Umbilical cord (tissue), 2 donors: ENCODE measurements at places on chromosomes 4 and X. TPM values are rescaled to one million over a fixed set of nuclear protein-coding genes. Genes with fewer than 3 reads are reported as not detected.

DNA sequence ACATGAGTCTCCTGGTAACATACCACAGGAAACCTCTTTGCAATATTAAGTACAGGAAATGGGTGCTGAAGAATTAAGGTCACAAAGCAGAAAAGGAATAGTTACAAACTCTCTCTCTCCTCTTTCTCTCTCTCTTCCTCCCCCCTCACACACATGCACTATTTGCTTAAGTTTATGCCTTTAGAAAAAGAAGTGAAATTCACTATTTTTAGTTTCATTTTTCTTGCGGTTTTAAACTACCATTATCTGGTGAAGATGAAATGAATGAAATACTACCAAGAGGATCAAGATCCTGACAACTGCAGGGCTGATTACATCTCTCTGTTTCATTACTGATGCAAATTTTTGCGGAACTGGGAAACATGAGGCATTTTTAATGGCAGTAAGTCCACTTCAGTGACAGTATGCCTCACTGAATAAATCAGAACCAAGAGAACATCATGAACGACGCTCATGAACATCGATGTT is 64.3 kb upstream of the FTHL17 start:
- DNase-seq: no peak

GRCh38 chr4:92791871-92792440 is 488.2 kb downstream of the GRID2 start:
- DNase-seq: no peak

Gene IL13RA1
- total RNA-seq: 33.2 TPM

Gene PRRG3
- total RNA-seq: 0.24 TPM

DNA sequence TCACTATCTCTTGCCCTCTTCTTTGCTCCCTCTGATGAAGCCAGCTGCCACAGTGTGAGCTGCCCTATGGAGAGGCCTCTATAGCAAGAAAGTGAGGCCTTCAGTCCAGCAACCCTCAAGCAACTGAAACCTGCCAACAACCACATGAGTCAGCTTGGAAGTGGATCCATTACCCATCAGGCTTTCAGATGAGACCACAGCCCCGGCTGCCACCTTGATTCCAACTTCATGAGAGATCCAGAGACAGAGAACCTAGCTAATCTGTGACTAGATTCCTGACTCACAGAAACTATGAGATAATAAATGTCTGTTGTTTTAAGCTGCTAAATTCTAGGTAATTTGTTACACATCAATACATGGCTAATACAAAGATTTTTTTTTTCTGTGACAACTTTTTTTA is 20.4 kb upstream of the WAS start:
- no peak for DNase-seq

DNA sequence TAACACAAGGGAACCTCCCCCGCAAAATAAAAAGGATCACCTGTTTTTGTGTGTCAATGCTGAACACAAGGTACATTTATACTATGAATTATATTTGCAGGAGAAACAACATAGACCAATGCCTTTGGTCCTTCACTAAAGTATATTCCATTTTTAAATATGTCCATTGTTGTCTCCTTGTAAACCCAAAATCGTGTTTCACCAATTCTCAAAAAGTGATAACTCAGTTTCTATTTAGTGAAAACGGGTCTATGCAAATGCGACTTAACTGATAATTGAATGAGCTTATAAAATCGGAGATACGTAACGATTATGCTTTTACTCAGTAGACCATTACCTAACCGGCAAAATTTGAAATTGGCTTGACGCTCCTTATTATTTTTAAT is 2.1 kb downstream of the BRWD3 start:
- peak; percentile 2 for DNase-seq

DNA sequence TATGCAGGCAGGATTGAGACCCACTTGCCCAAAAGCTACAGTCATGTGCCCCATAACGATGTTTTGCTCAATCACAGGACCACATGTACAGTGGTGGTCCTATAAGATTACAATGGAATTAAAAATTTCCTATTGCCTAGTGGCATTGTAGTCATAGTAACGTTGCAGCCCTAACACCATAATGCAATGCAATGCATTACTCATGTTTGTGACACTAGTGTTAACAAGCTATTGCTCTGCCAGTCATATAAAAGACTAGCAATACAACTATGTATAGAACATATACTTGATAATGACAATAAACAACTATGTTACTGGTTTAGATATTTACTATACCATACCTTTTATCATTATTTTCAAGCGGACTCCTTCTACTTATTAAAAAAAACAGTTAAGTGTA is 50.6 kb downstream of the VGLL1 start:
- no peak for DNase-seq

- DNase-seq: no peak
These were observed 27.9 kb downstream of the ABHD18 start for GRCh38 chr4:127993151-127993550.

GRCh38 chr4:110367156-110367555 is 108.8 kb upstream of the ENPEP start:
- DNase-seq: no peak

- DNase-seq: no peak
These were observed 57.2 kb upstream of the PUDP start for GRCh38 chrX:7205037-7205577.

GRCh38 chr4:76210452-76210851 is 3.2 kb downstream of the SCARB2 start:
- DNase-seq: no peak

DNA sequence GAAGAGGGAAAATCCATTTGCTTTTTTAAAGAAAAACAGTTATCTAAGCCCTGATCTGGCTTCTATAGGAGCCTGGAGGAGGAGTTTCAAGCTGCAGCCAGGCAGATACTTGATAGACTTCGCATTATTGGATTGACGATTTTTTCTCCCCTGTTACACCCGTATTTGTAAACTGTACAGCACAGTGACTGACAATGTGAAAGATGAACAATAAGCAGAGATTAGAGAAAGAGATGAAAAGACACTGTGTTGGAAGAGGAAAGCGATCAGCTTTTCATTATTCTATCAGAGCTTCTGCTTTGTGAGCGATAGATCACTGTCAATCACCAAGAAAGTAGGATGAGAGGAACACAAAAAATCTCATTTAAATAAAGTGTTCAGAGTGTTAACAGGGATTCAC is 639.2 kb downstream of the TLL1 start:
- DNase-seq: no peak

Gene TSPAN7
- total RNA-seq: 3.9 TPM

- no peak for DNase-seq
These were observed 50.7 kb downstream of the CHST7 start for GRCh38 chrX:46624090-46624786.

DNA sequence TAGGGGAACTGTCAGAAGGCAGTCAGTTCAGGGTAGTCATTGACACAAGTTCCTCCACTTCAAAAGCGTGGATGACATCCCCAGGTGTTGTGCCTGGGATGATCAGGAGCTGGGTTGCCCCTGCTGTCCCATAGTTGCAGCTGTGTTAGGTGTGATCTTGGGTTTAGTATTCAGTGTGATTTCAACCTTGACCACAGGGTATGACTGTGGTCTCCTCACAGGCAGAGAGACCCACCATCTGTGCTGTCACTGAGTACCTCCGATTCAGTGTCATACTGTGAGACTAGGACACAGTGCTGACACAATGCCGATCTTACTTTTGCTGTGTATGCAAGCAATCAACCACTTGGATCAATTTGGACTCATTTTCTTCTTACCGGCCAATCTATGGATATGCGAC is 25.2 kb downstream of the FOXR2 start:
- no peak for DNase-seq

DNA sequence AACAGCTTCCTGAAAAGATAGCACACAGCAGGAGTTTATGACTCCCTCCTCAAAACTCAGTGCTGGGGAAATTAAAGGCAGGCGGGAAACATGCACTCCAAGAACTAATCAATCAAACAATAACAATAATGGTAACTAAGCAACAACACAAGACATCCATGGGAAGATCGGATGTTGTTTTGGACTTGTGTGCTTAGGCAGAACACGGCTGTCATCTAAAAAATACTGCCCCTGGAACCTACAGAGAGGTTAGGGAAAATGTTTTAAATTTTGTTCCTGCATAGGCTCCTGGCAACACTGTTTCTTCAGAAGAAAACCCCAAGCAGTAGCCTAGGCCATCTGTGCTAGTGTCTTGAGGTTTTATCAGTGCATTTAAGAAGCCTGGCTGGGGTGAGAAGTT is 1378.2 kb downstream of the STIM2 start:
- no peak for DNase-seq

Gene FRMD7
- total RNA-seq: 0.48 TPM

DNA sequence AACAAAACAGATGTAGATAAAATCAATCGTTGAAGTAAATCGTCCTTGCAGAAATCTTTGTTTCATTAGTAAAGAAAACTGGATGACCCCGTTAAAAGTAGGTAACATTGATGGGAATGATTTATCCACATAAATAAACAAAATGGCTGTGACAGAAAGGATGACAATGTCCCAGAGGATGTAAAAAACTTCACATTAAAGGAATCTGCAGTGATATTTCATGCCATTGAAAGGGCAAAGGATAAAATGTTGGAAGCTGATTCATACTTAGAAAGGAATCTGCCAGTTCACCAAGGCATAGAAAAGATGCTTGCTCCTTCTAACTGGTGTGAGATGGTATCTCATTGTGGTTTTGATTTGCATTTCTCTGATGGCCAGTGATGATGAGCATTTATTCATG is 24.2 kb upstream of the EPGN start:
- no peak for DNase-seq

Gene ADH4
- total RNA-seq: 9.4 TPM

DNA sequence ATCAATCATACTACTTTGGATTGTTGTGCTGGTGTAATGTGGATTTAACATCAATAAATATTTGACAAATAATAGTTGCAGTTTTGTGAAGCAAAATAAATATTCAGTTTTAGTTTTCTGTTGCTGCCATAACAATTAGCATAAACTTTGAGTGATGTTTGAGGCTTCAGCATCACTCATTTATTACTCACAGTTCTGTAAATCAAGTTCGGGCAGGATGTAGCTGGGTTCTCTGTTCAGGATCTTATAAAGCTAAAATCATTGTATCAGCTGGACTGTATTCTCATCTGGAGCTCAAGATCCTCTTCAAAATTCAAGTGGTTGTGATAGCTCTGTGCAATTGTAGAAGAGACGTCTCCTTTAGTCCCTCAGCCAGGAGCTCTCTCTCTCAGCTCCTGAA is 81.7 kb downstream of the CBR4 start:
- DNase-seq: no peak

DNA sequence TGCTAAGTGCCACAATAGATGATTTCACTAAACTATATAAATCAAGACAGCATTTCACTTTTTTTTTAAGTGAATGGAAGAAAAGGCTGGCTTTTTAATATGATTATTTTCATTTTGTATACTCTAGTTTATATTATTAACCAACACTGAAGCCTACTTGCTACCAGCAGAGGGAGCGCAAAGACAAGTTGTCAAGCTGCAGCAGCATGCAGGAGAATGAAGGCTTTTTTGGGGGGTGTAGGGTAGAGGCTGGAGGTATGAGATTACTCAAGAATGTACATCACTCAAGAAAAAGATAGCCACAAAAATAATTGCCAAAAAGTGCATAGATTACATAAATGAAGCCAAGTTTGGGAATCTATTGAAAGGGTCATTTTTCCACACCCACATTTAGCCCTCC is 519.5 kb downstream of the FGF13 start:
- peak; percentile 12 for DNase-seq

Gene NDNF
- 6.3 TPM for total RNA-seq

- no peak for DNase-seq
These were observed 41.3 kb downstream of the ABLIM2 start for GRCh38 chr4:8117278-8117682.

DNA sequence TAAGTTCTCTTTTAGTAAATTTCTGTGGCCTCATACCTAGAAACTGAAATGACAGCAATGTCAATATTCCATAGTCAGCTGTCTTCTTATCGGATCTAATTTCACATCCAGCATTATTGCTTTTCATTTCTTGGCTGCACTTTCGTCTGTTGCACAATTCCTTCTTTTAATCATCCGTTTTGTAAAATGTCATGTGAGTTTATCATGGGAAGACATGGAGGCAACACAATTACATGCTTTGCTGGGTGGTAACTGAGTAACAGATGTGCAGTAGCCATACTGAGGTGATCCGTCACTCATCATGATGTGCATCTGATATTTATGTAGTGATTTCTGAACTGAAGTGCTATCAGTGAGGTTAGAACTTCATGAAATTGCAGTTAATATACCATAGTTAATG is 68.3 kb upstream of the SLC7A11 start:
- no peak for DNase-seq

Gene CCDC160
- not detected for total RNA-seq

DNA sequence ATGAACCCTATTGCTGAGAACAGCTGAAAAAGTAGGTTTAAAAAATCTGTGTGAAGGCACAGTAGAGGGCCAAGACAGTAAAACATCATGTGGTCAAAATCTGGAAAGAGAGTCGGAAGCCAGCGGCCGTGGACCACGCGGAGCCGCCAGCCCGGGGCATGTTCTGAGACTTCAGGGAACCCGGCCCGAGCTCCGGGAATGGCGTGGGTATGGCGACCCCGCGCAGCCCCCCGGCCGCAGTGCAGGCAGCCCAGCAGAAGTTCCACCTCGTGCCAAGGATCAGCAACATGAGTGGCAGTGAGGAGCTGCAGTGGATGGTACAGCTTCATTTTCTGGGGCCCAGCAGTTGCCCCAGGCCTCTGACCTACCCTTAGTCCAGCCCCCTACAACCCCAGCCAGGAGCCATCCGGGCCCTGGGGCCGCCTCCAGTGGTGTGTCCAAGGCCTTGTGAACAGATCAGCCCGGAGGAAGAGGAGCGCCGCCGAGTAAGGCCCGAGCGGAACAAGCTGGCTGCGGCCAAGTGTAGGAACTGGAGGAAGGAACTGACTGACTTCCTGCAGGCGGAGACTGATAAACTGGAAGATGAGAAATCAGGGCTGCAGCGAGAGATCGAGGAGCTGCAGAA is 94.2 kb downstream of the LARP1B start:
- no peak for DNase-seq

- DNase-seq: no peak
These were observed 32.7 kb downstream of the ELF2 start for GRCh38 chr4:139144161-139144859.

- no peak for DNase-seq
These were observed 8.2 kb downstream of the PDGFC start for GRCh38 chr4:156963419-156963818.

Gene SMIM31
- total RNA-seq: 3.6 TPM

GRCh38 chr4:152999346-153000075 is 63.4 kb downstream of the FHDC1 start:
- DNase-seq: peak; percentile 75

Gene ABCG2
- 9.1 TPM for total RNA-seq

Gene ADH1B
- total RNA-seq: 14.4 TPM

Gene IQSEC2
- 3.1 TPM for total RNA-seq

DNA sequence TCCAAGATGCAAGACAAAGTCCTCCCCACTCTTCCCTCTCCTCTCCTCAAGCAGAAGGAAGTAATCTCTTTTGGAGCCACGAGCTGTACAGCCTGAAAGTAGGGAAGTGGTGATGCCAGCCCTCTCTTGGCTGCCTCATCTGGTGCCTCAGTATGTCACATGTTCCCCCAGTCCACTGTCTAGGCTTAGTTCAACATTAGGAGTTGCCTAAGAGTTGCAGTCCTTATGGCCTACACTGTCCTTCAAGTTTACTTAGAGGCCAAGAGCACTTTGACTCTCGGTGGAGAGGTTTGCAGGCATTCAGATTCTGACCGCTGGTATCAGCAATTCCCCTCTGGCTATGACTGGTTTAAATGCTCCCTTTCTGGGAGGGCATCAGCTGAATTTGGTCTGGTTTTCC is 735.6 kb downstream of the GLUD2 start:
- DNase-seq: no peak

Gene MYOZ2
- total RNA-seq: 3.6 TPM

- peak; percentile 47 for DNase-seq
These were observed 19.2 kb downstream of the LAMTOR3 start for GRCh38 chr4:99875071-99875470.

Gene UGT2A1
- 2.9 TPM for total RNA-seq
